ENCODE measurements at places on chromosomes 4 and X.

DNA sequence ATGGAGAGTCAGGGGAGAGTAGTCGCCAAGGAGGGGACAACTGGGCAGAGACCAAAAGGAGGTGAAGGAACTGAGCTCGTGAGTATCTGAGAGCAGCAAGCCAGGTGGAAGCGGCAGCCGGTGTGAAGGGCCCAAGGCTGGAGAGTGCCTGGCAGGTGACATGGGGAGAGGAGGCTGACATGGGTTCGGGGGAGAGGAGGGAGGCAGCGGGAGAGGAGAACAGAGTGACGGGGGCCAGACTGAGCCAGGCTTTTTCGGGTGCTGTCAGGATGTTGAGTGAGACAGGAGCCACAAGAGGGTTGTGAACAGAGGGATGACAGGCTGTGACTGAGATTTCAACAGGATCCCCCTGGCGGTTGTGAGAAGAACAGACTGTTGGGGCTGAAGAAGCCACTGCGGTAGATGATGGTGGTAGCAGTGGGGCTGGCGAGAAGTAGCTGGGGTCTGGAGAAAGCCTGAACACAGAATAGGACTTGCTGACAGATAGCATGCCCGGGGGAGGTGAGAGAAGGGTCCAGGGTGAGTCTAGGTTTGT lies 5.7 kb downstream of the ELK1 start:
- DNase-seq: no peak

DNA sequence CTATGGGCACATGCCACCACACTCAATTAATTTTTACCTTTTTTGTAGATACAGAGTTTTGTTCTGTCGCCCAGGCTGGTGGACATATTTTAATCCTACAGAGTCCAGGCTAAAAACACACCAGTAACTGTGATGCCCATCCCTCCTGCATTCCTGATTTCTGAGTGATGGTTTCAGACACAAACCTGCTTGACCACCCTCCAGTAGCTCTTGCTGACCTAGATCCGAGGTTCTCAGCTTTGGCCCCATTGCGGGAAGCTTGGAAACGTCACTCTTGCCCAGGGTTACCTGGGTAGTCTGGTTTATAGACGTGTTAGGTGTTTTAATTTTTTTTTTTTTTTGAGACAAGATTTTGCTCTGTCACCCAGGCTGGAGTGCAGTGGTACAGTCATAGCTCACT lies 7.5 kb downstream of the CD99 start:
- DNase-seq: no peak

DNA sequence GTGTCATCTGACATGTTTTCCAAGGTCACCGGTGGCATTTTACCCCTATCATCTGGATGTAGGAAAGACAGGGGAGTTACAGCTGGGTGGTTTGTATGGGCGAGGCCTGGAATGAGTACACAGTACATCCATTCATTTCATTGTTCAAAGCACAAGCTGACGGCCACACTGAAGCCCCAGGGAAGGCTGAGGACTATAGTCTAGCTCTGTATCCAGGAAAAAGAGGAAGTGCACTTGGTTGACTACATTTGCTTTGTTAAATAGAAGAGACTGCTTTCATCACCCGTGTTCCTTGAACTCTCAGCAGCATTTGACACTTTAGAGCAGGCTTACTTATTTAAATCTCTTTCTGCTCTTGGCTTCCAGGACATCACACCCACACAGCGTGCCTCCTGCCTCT lies 1041.0 kb upstream of the TENM3 start:
- DNase-seq: no peak

DNA sequence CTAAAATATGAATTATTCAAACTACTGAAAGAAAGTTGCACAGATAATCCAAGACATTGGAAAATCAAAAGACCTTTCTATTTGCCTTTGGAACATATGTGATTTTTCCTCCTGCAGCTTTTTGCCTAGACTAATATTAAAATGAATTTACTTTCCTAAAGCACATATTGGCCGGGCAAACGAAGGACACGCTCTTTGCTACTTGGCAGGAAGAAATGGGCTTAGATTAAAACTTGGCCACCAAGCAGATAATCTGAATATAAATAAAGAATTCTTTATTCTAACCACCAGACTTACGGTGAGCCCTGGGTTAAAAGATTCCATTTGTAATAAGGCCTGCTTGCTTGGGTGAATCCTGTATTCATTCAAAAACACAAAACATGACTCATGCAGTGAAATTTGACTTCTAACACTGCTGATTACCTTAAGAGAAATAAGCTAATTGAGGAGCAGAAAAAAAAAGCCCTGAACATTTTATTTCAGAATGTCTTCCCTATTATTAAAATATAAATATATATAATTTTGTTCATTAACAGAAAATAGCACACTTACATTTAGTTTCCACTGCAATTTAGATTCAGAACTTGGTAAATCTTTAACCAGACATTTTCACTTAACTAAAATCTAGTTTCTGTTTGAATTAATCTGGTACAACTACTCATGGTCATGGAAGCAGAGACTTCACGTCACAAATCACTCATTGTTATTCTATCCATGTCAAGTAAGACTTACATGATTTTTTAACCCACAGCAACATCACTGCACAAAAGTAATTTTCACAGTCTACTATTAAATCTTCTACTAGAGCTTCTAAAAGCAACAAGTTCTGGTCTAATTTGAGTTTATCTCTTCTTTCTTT lies 116.1 kb upstream of the PLAC1 start:
- DNase-seq: no peak

DNA sequence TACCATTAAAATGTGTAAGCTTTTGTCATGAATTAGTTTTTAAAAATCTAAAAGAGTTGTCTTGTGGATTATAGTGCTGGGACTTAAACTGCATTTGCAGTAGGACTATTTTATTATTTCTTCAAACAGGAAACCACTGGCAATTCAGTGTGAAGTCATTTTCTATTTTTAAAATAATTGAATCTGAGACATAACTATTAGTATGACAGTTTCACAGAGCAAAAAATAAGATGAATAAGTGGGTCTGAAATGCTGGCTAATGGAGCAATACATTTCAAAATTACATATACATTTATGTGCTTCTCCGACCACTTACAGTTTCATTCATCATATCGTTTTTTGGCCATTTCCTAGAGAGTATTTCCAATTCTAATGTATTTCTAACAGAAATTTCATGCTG lies 75.3 kb upstream of the RAPGEF2 start:
- no peak for DNase-seq

DNA sequence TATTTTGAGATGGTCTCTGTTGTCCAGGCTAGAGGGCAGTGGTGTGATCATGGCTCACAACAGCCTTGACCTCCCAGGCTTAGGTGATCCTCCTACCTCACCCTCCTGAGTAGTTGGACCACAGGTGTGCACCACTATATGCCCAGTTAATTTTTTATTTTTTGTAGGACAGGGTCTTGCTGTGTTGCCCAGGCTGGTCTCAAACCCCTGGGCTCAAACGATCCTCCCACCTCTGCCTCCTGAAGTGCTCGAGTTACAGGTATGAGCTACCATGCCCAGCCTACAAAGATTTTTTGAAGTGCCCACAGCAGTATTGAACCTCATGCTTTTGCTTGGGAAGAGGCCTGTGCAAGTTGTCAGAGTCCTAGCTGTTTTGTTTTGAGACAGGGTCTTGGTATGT lies 31.1 kb downstream of the NSD2 start:
- DNase-seq: no peak

- no peak for DNase-seq
These were observed 109.1 kb upstream of the TBL1X start for GRCh38 chrX:9355739-9356138.

DNA sequence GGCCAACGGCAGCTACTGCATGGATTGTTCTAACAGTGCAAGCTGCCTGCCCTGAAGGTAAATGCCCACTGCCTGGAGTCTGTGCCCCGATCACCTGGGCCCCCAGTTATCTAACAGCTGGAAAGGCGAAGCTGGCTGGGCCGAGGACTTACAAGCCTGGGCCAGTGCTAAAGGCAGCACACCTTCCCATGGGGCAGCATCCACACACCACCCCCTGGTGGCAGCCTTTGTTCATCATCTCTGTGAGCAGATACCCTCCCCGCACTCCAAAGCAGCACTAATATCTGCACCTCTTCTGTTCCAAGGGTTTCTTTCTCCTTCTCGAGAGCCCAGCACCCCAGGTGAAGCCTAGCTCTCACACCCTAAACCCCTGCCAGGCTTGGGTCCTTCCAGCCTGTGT lies 7.6 kb downstream of the SLC2A9 start:
- DNase-seq: no peak

All from stimulated activated CD8-positive, alpha-beta memory T cell treated with anti-CD3 and anti-CD28 coated beads, Interleukin-4, amount 100 ng/mL, for 1 hour (primary cell).